ENCODE measurements at places on chromosomes 7 and 10.

GRCh38 chr7:16839646-16840045 lies 34.8 kb upstream of the AGR2 start:
- DNase-seq = no peak

DNA sequence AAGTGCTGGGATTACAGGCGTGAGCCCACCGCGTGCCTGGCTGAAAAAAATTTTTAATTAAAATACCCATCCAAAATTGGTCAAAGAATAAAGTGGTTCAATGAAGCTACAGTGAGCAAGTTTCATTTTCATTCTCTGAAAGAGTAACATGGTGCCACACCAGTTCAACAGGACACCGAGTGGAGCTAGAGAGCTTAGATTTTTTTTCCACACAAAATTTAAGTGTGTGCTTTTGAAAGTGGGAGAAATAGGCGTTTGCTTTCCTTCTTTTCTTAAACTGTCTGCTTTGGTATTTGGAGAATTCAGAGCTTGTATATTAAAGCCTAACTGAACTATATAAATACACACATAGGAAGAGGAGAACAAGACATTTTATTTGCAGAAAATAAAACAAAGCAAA lies 43.4 kb downstream of the BPGM start:
- peak; percentile 53 for DNase-seq

- no peak for DNase-seq
Measured at GRCh38 chr7:6833636-6834035, 7.6 kb upstream of the CCZ1B start.

DNA sequence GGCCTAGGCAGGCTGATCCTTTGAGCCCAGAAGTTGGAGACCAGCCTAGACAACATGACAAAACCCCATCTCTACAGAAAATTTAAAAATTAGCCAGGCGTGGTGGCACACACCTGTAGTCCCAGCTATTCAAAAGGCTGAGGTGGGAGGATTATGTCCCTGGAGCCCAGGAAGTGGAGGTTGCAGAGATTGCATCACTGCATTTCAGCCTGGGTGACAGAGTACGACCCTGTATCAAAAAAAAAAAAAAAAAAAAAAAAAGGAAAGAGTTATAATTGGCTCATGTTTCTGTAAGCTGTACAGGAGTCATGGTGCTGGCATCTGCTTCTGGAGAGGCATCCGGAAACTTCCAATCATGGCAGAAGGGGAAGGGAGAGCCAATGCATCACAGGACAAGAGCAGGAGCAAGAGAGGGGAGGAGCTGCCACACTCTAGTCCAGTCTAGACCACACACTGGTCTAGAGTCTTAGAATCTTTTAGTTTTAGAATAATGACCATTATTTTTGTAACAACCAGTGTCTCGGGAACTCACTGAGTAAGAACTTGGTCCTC lies 16.8 kb downstream of the DOCK1 start:
- DNase-seq = peak; percentile 75

- no peak for DNase-seq
Measured at GRCh38 chr7:36951257-36951697, 227.0 kb upstream of the AOAH start.

GRCh38 chr7:153829525-153829924 lies 222.7 kb upstream of the DPP6 start:
- no peak for DNase-seq

DNA sequence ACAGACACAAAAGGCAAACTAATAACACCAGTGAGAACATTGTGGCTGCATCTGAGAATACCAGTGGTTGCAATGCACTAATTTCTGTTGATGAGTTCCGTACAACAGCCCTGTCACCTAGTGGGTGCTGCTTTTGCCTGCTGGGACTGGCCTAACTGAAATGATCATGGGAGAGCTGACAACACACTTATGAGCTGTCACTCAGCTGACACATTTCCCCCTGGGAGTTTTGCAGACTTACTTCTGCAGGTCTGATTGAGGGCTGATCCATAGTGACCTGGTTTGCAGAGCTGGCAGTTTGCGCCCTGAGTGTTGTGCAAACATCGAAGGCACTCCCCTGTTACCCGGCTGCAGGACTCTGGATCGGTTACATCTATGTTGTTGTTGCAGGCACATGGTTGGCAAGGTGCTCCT lies 60.6 kb upstream of the LAMB1 start:
- peak; percentile 12 for DNase-seq

- no peak for DNase-seq
Measured at GRCh38 chr7:9148687-9149086, 715.3 kb downstream of the NXPH1 start.

DNA sequence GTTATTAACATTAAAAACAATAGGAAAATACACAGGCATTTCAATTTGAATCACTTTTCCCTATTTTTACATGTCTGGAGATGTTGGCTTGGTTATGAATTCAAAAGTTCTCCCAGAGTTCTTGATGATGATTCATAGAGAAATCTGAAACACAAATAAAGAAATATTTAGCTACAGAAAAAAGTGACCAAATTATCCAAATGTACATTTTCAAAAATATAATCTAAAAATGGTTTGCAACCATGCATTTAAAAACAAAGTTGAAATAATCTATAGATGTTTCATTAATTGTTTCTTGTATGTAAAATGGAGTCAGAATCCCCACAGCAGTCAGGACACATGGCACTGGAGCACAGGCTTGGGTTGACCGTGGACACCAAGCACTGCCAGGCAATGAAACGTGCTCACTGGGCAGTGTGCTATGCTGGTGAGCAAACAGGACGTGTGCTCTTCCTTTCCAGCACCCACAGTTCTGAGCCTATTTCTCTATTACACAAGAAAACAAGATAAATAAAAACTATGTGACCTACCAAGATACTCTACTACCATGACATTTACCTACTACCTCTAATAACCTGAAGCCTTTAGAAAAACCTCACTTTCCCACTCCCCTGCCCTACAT lies 44.1 kb upstream of the PTPRN2 start:
- no peak for DNase-seq

DNA sequence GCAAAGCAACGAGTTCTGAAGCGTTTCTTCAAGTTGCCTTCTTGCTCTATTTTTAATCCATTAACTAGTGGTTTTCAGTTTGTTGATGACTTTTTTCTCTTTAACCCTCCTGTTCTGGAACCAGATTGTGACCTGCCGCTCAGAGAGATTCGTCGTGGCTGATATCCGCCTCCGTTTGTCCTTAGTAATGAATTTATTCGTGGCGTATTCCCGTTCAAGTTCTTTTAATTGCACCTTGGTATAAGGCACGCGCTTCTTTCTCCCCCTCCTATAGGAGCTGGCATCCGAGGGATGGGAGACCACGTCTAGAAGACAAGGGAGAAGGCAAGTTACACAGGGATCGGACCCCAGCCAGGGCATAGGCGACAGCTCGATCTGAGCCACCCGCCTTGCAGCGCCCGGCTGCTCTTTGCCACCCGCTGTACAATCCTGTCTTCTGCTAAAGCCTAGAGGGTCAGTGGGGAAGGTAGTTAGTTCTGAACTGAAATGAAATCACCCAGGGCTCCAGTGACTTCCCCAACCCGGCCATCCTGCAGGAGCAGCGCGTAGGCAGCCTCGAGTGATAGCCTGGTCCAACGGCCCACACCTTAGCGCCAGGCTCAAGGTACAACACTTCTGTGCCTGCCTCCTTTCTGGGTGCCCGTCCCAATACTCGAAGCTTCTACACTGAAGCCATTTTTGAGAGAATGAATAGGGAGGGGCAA lies 1.6 kb downstream of the HOXA13 start:
- peak; percentile 61 for DNase-seq
